ENCODE measurements at places on chromosomes 13 and 19.

DNA sequence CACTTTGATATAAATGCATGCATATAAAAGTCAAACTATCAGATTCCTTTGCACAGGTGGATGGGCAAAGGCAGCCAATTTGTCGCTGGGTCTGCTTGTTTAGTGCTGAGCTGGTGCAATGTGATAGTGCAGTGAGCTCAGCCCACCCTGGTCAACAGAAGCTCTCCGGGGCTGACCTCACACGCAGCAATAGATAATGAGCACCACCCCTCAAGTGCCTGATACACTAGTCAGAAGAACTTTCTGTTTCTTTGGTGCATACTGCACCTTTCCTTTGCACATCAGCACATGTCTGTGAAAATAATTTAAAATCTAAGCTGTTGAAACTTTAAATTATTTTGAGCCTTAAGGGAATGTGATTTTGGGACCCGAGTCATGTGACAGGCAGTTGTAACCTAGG, 20.2 kb downstream of the ATP8A2 start:
- DNase-seq, result no peak

GRCh38 chr13:58463841-58464240, 832.3 kb downstream of the PCDH17 start:
- no peak for DNase-seq

DNA sequence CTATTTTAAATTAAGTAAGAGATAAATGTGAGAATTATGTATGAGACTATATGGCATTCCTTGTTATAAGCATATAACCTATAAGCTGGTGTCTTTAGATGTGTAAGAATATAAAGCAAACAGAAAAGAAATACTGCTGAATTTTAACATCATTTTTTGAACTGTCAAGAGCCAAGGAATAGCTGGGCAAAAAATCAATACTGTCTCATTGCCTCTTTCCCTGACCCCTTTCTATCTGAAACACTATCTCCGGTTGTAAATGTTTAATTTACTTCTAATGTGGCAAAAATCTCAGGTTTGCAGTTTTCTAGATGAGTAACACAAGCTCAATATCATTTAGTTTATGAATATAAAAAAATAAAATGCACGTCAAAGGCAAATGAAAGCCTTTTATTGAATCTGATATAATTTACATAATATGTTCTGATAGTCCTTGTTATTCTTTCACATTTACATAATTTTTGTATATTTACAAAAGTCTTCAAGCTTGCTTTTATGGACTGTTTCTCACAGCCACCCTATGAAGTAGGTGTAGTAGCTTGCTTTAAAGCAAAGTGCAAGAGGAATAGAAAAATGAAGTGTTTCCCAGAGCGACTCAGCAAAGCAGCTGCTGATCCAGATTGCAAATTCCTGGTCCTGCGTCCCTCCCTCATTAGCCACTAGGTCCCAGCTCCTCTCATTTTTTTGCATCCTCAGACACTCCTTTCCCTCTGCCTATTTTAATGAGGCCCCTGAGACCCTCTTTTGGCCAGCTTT, 188.2 kb upstream of the RFC3 start:
- no peak for DNase-seq

DNA sequence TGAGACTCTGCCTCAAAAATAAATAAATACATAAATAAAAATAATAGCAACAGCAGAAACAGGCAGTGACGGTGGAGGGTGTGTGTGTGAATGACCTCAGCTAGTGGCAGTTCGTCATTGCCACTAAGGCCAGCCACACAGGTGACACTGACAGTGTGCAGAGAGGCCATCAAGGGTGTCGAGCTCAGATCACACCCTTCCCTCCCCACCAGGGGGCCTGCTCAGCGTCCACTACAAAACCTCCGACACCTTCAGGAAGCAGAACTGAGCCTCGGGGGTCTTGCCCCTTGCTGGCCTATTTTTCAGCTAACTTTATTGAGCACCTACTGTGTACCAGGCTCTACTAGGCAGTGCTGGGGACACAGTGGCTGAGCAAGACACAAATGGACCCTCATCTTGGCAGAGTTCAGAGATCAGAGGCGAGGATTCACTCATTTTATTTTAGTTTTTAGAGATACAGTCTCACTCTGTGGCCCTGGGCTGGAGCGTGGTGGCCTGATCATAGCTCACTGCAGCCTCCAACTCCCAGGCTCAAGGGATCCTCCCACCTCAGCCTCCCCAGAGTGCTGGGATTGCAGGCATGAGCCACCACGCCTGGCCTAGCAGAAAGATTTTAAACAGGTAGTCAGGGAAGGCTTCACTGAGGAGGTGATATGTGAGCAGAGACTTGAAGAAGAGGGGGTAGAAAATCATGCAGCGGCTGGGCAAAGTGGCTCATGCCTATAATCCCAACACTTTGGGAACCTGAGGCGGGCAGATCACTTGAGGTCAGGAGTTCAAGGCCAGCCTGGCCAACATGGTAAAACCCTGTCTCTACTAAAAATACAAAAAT, 30.3 kb upstream of the SEMA6B start:
- peak; percentile 42 for DNase-seq

DNA sequence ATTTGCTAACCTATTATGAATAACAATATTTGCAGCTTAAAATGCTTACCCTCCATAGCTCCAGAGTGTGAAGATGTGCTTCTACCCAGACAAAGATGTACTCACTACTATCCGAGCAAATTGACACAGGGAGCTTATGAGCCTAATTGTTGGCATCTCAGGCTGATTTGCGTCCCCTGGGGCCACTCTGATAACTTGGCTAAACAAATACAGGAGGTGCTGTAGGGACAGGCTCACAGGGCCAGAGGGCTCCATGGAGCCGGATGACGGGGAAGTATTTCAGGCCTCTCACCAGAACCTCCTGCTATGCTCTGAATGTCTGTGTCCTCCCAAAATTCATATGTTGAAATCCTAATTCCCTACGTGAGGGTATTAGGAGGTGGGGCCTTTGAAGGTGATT, 26.7 kb upstream of the C19orf12 start:
- DNase-seq, result no peak

DNA sequence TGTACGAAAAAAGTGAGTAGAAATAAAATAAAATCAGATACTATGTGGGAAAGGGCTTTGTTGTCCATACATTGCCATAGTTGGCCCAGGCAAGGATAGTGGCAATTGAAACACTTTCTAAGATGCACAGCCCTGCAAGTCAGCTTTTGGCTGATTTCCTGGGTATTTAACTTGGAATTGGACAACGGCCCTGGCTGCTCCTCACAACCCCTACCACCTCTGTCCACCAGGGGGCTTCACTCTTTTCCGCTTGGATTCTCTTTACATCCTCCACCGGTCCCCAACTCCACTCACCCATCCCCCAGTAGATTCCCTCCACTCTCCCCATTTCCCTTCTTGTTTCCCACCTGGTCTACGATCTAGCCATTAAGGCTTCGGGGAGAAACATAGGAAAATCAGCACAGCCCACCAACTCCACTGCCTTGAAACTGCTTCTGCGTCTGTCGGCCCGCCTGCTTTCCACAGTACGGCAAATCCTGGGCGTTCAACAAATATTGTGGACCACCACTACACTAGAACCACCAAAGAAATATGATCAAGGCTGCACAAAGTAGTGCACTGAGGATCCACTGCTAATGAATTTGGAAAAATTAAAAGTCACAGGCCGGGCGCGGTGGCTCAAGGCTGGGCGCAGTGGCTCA, 48.6 kb upstream of the GTF3A start:
- peak; percentile 71 for DNase-seq

All from activated naive CD4-positive, alpha-beta T cell treated with anti-CD3 and anti-CD28 coated beads, Interleukin-2, amount 10 ng/mL, durations not matched to agents 7 days and 5 days (primary cell).